Urothelium cell line (cell line): ENCODE measurements at places on chromosomes 6 and 20.

DNA sequence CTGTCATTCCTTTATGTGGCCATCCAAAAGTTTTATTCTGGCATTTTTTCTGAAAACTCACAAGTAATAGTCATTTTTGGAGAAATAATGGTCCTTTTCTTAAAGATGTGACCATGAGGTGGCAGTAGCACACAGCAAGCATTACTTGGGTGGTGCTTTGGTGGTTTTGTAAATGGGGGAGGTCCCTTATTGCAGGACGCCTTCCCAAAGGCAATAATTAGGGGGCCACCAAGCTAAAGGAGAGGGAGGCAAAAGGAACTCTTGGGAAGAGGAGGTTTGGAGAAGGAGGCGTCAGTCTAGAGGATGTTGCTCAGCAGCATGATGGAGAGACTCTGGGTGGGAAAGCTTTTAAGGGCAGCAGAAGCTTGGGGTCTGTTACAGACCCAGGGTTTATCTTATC lies 422.6 kb upstream of the MMS22L start:
- peak; percentile 4 for DNase-seq

DNA sequence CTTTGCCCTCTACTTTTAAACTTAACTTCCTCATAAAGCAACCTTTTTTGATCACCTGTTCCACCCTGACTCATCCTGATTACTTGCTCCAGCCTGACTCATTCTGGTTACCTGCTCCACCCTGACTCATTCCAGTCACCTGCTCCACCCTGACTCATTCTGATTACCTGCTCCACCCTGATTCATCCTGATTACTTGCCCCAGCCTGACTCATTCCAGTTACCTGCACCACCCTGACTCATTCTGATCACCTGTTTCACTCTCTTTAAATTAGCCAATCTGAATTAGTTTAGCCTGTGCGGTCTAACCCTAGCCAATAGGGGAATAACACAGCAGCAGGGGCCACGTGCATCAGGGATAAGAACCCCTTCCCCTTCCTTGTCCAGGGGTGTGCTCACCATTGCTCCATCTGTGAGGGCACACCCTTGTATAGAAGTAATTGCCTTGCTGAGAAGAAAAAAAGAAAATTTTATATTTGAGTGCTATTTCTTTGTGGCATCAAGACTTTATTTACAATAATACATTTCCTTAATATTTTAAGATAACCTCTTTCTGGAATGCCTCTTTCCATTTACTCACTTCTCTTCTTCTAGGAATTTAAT lies 17.9 kb downstream of the HLA-G start:
- peak; percentile 18 for DNase-seq

GRCh38 chr6:24205020-24205492 lies 79.0 kb downstream of the NRSN1 start:
- peak; percentile 17 for DNase-seq

DNA sequence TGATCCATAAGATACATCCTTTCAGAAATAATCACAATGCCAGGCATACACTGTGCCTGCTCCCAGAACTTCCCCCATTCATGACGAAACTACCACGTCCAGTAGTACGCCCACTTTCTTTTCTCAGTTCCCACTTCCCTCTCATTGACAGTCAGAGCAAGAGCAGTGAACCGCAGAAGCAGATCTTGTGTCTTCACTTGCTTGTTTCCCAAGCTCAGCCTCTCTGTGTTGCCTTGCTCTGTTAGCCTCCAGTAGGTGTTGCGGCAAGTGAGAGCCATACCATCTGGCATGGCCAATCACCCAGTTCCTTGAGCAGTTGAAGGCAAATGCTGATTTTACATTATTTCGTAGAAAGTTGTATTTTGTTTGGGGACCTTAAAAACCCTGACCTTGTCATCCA lies 11.7 kb downstream of the UST start:
- DNase-seq, result no peak

- no peak for DNase-seq
These were observed 81.6 kb downstream of the TMEM200A start for GRCh38 chr6:130447374-130447773.

DNA sequence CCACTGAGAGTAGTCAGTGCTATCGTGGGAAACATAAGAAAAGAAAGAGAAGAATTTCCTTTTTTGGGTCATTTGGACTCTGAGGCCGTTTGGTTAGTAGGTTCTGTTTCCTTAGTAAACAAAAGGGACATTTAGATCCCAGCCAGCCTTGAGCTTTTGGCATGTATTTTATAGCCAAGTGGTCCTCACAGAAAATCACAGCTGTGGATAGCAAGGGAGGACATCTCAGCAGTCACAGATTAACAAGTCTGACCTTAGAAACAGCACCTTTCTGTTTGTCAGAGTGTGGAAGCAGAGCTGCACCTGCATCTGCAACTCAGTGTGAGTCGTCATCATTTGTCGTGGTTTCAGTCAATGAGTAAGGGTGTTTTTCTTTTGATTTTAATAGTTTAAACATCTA lies 40.5 kb downstream of the FAM120B start:
- DNase-seq, result no peak

DNA sequence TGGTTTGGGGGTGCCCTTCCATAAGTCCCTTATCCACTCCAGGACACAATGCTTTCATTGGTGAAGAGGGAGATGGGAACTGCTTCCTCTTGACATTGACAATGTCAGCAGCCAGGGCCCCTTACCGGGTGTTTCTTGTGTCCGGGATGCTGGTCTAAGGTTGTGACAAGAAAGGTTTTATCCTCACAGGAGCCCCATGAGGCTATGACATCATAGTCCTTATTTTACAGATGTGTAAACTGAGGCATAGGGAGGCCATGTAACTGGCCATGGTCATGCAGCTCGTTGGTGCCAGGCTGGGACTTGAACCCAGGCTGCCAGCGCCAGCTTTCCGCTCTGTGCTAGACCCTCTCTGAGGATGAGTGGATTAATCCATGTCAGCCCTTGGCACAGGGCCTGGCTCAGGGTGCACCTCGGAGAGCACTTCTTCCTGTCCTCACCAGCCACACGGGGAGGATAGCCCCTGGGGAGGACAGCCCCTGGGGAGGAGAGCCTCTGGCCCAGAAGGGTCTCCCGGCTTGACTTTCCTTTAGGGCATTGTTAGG lies 157.3 kb downstream of the SYCP2 start:
- DNase-seq, result no peak

GRCh38 chr6:55388211-55388610 lies 60.9 kb downstream of the GFRAL start:
- no peak for DNase-seq

GRCh38 chr6:73045609-73046008 lies 179.7 kb downstream of the KHDC1L start:
- DNase-seq, result no peak

- DNase-seq, result peak; percentile 48
These were observed 693 bp downstream of the HLA-F start for GRCh38 chr6:29723666-29724588.

DNA sequence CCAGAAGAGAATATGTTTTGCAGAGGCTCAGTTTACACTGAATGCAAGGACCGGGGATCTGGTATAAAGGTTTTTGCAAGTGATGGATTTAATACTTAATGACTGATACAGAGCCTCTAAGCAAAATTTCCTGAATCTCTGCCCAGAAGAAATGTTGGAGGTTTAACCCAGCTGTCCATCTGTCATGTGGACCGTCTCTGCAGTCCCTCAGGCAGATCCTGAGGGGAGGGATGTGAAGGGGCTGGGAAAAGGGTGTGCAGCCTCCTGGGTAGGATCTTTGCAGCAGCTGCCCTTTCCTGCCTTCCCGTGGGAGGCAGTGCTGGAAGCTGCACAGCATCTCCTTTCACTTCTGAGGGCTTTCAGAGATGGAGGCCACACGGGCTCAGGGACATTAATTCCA lies 207.0 kb downstream of the SLC24A3 start:
- DNase-seq, result no peak

DNA sequence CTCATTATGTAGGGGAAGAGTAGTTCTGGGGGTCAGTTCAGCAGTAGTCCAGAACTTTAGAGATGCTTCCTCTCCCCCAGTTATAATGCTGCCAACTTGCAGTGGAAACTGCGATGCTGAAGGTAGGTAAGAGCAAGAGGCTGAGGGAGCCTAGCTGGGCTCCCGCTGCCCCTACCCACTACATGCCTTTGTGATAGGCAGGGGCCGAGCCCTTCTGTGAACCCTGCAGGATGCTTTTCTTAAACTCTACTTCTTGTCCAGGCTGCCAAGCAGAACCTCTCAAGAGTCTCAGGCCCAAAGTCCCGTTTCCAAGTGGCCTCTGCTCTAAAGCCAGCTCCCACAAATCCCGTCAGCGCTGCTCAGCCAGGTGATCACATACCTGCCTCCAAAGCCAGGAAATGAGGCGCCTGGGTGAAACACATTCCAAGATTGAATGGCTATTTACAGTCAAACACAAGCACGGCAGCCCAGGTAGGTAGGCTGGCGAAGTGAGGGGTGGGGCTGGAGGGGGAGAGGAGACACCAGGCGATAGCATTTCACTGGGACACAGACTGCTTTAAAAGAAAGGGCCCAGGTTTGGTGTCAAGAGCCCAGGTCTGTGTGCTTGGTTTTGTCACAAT lies 150.7 kb downstream of the CD24 start:
- no peak for DNase-seq

- DNase-seq, result peak; percentile 67
These were observed 607.5 kb downstream of the HDGFL1 start for GRCh38 chr6:23176883-23177282.

DNA sequence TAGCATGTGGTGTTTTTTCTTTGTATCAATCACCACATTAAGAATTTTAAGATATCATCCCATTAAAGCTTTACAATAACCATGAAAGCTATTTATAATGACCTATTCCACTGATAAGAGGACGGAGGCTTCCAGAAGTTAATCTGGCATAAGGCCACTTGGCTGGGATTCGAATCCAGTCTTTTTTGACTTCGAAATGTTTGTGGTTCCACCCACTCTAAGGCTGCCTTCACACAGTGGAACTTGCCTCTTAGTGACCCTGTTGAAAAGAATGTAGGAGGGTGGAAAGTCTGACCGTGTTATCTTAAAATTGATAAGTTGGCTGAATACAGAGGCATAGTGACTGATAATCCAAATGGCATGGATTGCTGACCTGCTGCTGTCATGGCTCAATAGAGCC lies 959.7 kb downstream of the KIF16B start:
- DNase-seq, result no peak

DNA sequence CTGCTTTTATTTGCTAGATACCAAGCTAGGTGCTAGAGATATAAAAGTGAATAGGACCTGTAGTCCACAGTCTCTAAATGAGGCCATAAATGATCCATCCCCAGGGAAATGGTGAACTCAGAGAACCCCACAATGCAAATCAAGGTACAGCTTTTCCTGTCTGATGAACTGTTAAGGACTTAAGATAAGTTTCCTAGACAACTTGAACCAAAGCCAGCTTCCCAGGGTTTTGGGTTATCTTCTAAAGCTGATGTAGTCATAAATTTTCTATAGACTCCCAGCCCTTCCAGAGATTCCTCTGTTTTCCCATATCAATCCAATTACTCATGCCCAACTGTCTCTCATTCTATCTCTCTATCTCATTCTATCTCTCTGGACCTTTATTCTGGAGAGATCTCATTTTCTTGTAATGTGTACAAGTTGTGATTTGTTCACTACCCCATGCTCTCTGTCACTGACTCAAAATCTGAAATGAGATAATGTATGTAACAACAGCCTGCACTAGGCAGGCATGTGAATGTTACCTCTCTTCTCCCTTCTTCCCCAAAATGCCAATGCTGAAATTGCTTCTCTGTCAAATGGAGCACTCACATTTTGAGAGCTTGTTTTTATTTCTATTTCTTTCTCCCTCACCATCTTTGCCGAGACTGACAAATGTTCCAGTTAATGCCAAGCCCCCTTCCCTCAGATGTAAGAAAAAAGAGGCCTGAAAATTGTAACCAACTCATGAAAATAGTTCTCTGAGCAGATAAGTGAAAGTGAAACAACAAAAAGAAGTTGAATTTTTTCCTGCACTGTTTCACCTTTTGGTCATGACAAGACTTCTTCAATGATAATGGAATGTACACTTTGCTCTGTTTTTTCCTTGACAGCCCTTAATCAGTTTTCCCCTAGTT lies 279.9 kb downstream of the SLC35F1 start:
- no peak for DNase-seq
